ENCODE measurements at places on chromosomes 2 and 18.

DNA sequence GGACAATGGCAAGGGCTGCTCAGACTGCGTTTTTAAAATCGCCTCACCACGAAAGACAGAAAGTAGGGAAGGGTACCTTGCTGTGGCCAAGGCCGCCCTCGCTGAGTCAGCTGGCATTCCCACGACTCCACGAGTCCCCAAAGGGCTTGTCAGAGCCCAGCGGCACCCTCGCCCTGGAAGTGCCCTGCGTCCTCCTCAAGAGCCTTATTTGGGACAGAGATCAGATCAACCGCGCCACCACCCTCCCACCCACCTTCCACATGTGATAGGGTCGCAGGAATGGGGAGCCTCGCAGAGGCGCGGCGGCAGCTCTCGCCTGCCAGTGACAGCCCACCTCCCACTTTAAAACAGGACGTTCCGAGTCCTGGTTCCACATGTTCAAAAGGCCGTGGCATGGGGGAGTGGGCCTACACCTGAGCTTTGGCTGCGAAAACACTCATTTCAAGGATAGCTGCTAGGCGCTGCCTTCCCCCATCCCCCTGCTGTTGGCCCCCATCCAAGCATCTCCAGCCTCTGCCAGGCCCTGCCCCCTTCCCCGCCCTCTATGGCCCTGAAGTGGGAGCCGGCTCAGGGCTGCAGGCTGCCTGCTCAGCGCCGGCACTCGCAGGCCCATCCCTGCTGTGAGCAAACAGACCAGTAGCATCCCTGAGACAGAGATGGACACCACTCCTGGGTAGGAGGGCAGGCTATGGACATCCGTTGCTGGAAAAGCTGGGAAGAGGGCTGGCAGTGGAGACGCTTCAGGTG lies 38.1 kb upstream of the ARHGEF4 start:
- H3K27ac ChIP-seq: peak overlapping the region; percentile 88
- H3K36me3 ChIP-seq: no peaks in the 10 kb centered on the region
- H3K4me3 ChIP-seq: peak overlapping the region; percentile 60
- no peaks in the 10 kb centered on the region for H3K27me3 ChIP-seq

DNA sequence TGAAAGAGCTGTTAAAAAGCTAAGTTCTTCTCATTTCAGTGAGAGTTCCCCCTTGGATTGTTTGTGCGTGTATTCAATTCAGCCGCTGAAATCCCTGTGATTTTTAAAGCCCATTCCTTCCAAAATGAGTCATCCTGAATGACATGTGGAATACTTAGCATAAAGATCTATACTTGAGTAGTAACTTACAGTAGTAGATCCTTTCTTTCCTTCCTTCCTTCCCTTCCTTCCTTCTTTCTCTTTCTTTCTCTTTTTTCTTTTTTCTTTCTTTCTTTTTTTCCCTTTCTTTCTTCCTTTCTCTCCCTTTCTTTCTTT lies 18.2 kb upstream of the SOX11 start:
- DNase-seq: no peak
- H3K4me3 ChIP-seq: no peak overlapping the region
- no peak overlapping the region for H3K27ac ChIP-seq
- H3K27me3 ChIP-seq: no peaks in the 10 kb centered on the region
- peaks cover 9% of the 10 kb centered on the region for H3K4me1 ChIP-seq

DNA sequence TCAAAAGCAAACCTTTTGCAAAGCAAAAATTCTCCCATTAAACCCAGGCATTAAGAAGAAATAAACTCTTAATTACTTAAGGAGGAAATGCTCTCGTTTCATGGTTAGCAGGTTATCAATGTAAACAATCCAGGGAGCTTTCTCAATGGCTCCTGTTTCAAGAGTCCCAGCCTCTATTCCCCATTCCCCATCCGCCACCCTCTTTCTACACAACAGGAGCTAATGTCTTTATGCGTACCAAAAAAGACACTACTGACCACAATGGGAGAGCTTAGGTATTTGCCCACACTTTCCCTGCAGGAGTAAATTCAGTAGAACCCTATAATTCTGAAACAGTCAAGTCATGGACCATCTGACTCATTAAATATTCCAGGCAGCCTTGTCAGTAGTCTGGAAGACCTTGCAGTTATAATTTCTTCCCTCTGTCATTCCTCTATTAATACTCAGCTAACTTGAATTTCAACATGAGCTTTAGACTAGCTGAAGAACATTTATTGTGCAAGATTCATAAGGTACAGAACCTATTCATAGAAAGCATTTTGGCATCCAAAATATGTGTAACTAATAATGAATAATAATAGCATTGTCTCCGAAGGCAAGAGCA lies 48.6 kb downstream of the SLC8A1 start:
- peaks cover 4% of the 10 kb centered on the region for H3K4me1 ChIP-seq
- no peak overlapping the region for H3K4me3 ChIP-seq

DNA sequence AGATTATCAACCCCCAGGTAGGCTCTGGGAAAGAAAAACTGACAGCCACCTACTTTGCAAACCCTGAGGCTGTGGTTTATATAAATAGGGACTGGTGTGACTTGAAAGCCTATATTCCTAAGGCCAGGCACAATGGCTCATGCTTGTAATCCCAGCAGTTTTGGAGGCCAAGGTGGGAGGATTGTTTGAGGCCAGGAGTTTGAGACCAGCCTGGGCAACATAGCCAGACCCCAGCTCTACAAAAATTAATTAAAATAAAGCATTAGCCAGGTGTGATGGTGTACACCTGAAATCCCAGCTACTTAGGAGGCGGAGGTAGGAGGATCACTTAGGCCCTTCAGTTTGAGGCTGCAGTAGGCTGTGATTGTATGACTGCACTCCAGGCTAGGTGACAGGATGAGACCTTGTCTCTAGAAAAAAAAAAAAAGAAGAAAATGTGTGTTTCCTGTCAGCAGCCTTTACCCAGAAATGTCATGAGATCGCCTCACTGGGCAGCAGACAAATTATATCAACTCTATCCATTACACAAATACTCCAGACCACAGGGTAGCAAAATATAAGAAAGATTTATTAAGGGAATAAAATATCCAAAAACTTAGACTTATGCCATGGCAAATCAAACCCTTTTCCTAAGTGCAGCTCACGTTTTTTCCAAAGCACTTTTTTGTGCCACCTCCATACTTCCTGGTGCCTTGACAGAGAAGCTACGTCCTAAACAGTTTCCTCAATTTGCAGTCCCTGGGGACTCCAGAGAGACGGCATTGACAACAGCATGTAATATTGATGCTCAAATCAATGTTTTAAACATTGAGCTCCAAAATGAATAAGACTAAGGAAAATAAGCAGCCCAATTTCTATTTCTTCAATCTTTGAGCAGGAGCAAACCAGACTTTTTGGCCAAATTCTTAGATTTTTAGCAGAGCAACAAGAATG lies 190.8 kb upstream of the NDUFV2 start:
- no peak for DNase-seq
- no peaks in the 10 kb centered on the region for H3K27me3 ChIP-seq
- H3K4me3 ChIP-seq: no peak overlapping the region
- H3K27ac ChIP-seq: no peak overlapping the region
- no peaks in the 10 kb centered on the region for H3K4me1 ChIP-seq

- H3K4me1 ChIP-seq: no peaks in the 10 kb centered on the region
- no peak overlapping the region for H3K27ac ChIP-seq
- no peaks in the 10 kb centered on the region for H3K36me3 ChIP-seq
- no peak for DNase-seq
- H3K27me3 ChIP-seq: no peaks in the 10 kb centered on the region
- H3K4me3 ChIP-seq: no peak overlapping the region
Observed at GRCh38 chr18:28602391-28602790, 425.5 kb upstream of the CDH2 start.

- no peak for DNase-seq
- H3K36me3 ChIP-seq: no peaks in the 10 kb centered on the region
- no peak overlapping the region for H3K4me3 ChIP-seq
- no peak overlapping the region for H3K27ac ChIP-seq
- H3K27me3 ChIP-seq: no peaks in the 10 kb centered on the region
Observed at GRCh38 chr18:63186520-63187222, 132.9 kb downstream of the BCL2 start.

DNA sequence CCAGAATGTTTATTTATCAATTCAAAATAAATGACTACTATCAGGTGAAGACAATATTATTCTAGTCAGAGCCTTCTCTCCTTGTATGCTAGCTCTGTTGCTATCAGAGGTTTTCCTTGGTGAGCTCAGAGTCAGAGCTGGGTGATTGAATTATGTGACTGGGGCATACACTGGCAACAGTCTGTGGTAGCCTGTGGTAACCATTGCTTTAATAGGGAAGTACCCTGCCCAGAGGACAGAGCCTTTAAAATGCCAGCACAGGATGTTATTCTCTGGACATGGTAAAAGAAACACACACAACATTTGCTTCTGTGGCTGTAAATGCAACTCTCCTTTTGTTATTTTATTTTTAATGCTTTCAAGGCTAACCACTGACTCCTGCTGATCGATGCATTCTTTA lies 124.7 kb downstream of the PPP1R1C start:
- H3K27ac ChIP-seq: no peak overlapping the region
- H3K27me3 ChIP-seq: no peaks in the 10 kb centered on the region
- no peak for DNase-seq
- no peaks in the 10 kb centered on the region for H3K4me1 ChIP-seq

GRCh38 chr18:45780568-45780967 lies 44.9 kb upstream of the SIGLEC15 start:
- no peaks in the 10 kb centered on the region for H3K36me3 ChIP-seq
- H3K27me3 ChIP-seq: no peaks in the 10 kb centered on the region
- DNase-seq: no peak

DNA sequence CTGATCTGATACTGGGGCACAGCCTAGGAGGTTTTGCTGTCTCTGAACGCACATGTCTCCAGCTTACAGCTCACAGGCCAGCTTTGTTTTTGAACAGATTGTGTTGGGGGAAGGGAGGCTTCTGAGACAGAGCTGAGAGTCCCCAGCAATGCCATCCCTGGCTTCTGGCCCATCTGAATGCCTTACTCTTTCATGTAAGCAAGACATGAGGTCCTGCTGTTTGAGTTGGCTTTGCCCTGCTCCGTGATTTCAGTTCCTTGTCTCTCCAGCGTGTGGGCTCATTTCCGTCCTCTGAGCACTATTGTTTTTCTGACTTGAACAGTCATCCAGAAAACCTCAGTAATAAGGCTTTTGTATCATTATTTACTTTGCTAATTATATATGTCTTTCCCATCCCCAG lies 194.9 kb upstream of the TNP1 start:
- H3K36me3 ChIP-seq: no peaks in the 10 kb centered on the region
- no peak overlapping the region for H3K4me3 ChIP-seq
- no peak for DNase-seq
- H3K4me1 ChIP-seq: peaks cover 33% of the 10 kb centered on the region
- no peaks in the 10 kb centered on the region for H3K27me3 ChIP-seq

- H3K4me1 ChIP-seq: peaks cover 59% of the 10 kb centered on the region
- peak; percentile 81 for DNase-seq
- H3K27ac ChIP-seq: peak overlapping the region; percentile 95
- H3K4me3 ChIP-seq: no peak overlapping the region
- H3K27me3 ChIP-seq: no peaks in the 10 kb centered on the region
- H3K36me3 ChIP-seq: no peaks in the 10 kb centered on the region
Observed at GRCh38 chr2:30690126-30690561, 117.1 kb downstream of the CAPN13 start.

- no peak for DNase-seq
- no peak overlapping the region for H3K4me3 ChIP-seq
- H3K27ac ChIP-seq: no peak overlapping the region
- H3K4me1 ChIP-seq: peaks cover 55% of the 10 kb centered on the region
- no peaks in the 10 kb centered on the region for H3K36me3 ChIP-seq
- H3K27me3 ChIP-seq: no peaks in the 10 kb centered on the region
Observed at GRCh38 chr2:160482673-160483072, 10.9 kb downstream of the RBMS1 start.

GRCh38 chr2:11329776-11330175 lies 14.7 kb downstream of the ROCK2 start:
- H3K4me1 ChIP-seq: peaks cover 72% of the 10 kb centered on the region
- no peaks in the 10 kb centered on the region for H3K36me3 ChIP-seq
- DNase-seq: no peak
- peak overlapping the region; percentile 52 for H3K27ac ChIP-seq

- H3K4me3 ChIP-seq: no peak overlapping the region
- peak; percentile 2 for DNase-seq
- H3K4me1 ChIP-seq: peaks cover 50% of the 10 kb centered on the region
- H3K27ac ChIP-seq: no peak overlapping the region
- no peaks in the 10 kb centered on the region for H3K36me3 ChIP-seq
Observed at GRCh38 chr2:239315308-239315707, 85.5 kb downstream of the HDAC4 start.

- H3K36me3 ChIP-seq: no peaks in the 10 kb centered on the region
- DNase-seq: no peak
- H3K27me3 ChIP-seq: no peaks in the 10 kb centered on the region
- H3K4me1 ChIP-seq: no peaks in the 10 kb centered on the region
- H3K4me3 ChIP-seq: no peak overlapping the region
Observed at GRCh38 chr2:64036034-64036705, 16.9 kb upstream of the VPS54 start.

- H3K27ac ChIP-seq: no peak overlapping the region
- H3K27me3 ChIP-seq: no peaks in the 10 kb centered on the region
- H3K4me3 ChIP-seq: no peak overlapping the region
- H3K36me3 ChIP-seq: no peaks in the 10 kb centered on the region
Observed at GRCh38 chr2:68426446-68426845, 40.6 kb downstream of the FBXO48 start.

- H3K4me1 ChIP-seq: no peaks in the 10 kb centered on the region
- H3K27ac ChIP-seq: no peak overlapping the region
- H3K4me3 ChIP-seq: no peak overlapping the region
- no peaks in the 10 kb centered on the region for H3K27me3 ChIP-seq
- H3K36me3 ChIP-seq: no peaks in the 10 kb centered on the region
Observed at GRCh38 chr2:140650825-140651224, 1480.0 kb downstream of the LRP1B start.

DNA sequence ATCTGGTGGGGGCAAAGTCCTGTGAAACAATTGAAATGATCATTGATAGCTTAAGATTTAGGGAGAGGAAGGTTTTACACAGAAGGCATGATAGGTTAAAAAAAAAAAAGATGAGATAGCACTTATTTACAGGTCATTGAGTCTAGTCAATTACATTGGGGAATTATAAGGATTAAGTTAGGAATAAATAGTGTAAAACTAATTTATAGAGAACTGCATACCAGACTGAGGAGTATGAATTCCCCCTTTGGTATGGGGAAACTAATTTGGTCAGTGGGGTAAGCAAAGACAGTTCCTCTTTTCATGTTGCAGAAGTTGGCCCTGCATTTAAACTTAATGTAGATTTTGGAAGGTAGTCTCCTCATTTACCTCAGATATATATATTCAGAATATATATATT lies 10.8 kb downstream of the GLS start:
- H3K36me3 ChIP-seq: peaks cover 14% of the 10 kb centered on the region
- peak overlapping the region; percentile 53 for H3K27ac ChIP-seq
- H3K4me3 ChIP-seq: no peak overlapping the region
- no peaks in the 10 kb centered on the region for H3K27me3 ChIP-seq

DNA sequence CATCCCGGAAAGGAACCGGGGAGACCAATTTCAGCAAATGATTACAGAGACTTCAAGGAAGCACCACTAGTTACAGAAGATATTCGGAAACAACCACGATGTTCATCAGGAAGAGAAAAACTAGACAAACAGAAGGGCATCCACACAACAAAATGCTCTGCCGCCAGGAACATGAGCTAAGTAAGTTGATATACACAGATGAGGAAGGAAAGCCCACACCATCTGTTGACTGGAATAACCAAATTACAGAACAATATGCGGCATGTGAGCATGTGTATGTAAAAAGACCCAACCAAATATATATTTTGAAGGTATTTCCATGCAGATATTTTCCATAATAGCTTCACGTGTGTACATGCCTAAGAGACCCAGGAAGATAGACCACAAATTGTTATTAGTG lies 47.0 kb downstream of the ACKR3 start:
- no peaks in the 10 kb centered on the region for H3K36me3 ChIP-seq
- no peak for DNase-seq
- H3K27ac ChIP-seq: no peak overlapping the region
- no peaks in the 10 kb centered on the region for H3K4me1 ChIP-seq
